CD4-positive, CD25-positive, alpha-beta regulatory T cell (primary cell): ENCODE measurements at places on chromosomes 7 and 10.
A peak's percentile ranks its signal among the peaks of the same experiment; 100 is the strongest.

DNA sequence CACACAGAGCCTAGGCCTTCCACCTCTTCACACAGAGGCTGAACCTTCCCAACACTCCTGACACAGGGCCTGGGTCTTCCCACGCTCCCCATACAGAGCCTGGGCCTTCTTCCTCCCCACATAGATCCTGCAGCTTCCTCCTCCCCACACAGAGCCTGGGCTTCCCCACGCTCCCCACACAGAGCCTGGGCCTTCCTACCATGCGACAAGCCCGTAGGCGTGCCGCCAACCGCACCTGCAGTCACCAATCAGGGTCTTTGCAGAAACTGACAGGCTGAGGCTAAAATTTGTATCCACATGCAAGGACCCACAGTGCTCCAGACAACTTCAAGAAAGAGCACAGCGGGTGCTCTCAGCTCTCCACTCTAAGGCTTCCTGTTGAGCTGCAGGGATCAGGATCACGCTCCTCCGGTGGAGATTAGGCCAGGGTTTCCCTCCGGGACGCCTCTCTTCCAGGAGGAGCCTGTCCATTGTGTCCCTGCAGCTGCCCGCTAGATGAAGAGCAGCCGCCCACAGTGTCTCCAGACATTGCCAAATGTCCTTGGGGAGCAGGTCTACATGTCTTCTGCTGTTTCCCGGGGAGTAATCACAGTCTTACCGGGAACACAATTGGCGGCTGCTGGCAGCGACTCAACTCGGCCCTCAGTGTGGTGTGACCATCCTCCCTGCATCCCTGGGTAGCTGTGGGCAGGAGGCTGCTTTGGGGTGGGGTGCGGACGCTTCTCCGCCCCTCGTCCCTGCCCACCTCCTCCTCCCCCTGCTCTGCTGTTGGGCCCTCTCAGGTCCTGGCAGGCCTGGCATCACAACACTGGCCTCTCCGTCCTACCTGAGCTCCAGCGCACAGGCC is 9.7 kb downstream of the CFAP46 start:
- DNase-seq, result no peak

DNA sequence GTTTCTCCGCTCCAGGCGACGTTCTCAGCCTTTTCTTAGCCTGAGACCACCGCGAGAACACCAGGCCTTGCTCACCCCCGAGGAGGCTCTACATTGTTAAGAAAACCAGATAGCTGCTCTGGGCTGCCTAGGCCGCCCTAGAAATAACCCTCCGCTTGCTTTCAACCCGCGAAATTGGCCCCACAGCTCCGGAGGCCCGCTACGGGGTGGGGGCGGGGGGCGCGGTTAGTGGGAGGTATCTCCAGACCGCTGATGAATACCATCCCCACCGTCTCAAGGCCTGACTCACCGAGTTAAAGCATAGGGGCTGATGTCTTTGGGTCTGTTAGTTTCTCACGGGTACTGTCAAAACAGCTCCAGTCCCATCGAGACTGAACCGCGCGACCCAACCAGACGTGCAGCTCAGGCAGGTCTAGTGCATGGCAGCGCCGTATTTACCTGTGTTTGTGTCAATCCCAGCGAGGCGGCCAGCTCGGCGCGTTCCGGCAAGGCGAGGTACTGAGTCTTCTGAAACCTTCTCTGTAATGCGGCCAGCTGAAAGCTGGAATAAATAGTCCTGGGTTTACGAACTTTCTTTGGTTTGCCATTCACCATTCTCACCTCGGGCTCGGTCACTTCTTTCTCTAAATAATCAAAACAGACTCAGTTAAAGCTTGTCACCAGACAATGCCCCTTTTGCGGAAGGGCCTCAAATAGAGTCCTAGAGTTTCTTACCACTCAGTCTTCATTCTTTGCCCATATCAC is 2.7 kb downstream of the DLX5 start:
- no peak for DNase-seq

- no peak for DNase-seq
Observed at GRCh38 chr10:133185916-133186315, 25.9 kb downstream of the KNDC1 start.

DNA sequence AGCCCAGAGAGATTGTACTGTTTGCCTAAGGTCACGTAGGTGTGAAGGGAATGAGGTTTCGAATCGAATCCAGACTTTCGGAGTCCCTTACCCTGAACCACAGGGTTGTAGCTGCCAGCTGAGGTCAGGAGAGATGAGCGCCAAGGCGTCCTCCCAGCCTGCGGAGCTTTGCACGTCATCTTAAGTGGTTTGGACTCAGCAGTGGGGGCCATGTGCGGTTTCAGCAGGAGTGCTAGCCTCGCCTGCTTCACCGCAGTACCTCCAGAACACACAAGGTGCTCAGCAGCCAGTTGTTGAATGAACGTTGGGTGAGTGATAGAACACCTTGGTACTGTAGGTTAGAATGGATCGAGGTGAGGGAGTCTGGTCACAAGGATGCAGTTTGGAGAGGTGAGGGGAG is 74.9 kb upstream of the PPIF start:
- DNase-seq, result no peak

GRCh38 chr10:850093-850492 is 81.4 kb downstream of the LARP4B start:
- DNase-seq, result no peak

GRCh38 chr10:70271996-70272924 is 11.5 kb downstream of the NPFFR1 start:
- DNase-seq, result no peak

- DNase-seq, result no peak
Observed at GRCh38 chr7:69260023-69260422, 338.3 kb upstream of the AUTS2 start.

- no peak for DNase-seq
Observed at GRCh38 chr10:104052431-104052830, 33.2 kb downstream of the COL17A1 start.

GRCh38 chr7:54354436-54354835 is 187.7 kb upstream of the VSTM2A start:
- no peak for DNase-seq

DNA sequence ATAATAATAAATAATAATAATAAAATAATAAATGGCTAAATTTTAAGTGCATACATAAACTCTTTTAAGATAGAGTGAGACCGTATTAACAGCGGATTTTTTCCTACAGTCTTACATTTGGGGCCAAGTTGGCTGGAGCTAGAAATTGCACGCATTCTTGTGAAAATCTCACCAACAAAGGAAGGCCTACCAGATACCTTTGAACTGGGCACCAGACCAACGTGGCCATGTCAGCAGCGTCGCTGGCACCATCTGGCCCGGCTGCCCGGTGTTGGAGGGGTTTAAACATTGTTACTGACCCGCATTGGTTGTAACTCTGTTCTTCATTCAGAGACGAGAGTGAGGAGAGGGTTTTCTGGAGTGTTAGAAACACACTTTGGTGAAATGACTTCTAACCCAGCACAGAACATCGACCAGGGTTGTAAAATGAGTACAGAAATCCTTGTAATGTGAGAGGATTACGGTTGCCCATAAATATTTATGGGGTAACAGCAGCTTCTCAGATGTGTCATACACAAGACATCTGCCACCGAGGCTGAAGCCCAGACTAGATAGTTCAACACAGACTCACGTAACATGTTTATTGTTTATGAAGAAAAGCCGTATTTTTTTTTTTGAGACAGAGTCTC is 34.6 kb upstream of the UNCX start:
- no peak for DNase-seq

DNA sequence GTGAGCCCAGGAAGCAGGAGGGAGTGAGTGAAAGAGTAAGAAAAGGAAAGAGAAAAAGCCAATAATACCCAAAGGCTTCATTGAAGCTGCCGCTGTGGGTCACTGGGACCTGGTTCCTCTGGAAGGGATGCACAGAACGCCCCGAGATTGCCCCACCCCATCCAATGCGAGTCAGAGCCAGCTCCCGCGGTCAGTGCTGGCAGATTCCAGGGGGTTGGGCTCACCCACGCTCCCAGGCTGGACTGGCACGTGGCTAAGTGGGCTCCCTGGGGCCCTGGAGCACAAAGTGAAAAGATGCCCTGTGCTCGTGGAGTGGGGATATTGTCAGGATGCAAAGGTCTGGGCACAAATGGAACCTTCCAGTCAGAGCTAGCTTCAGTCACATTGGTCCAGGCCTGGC is 117.0 kb downstream of the OAT start:
- no peak for DNase-seq

DNA sequence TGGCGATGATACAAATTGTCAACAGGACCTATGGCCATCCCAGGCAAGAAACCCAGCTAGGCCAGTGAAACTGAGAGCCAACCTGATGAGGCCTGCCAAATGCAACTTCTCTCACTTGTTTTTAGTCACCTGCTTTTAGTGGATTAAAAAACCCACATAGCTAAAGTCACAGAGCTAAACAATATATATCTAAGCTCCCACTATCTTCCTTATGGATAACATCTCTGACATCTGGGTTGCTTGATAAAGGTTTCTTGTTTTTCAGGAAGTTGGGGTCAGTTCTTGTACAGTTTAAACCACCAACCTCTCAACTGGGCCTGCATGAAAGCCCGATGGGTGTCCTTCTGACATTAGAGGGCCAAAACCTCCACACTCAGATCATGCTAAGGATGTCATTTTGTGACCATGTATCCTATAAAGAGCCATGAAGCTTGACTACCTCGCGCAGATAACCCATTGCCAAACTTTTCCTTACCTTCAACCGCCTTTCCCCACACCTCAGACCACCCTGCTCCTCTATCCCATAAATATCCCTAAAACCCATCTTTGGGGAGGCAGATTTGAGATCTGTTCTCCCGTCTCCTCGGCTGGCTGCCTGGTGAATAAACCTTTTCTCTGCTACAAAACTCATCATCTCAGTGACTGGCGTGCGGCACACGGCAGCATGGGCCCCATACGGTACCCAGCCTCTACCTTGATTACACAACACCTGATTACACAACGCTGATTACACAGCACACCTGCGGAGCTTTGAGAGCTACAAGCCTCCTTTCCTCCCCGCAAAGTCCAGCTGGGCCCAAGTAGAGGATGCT is 797 bp upstream of the STMP1 start:
- DNase-seq, result no peak

- DNase-seq, result no peak
Observed at GRCh38 chr7:135111379-135111778, 36.5 kb upstream of the TMEM140 start.

- no peak for DNase-seq
Observed at GRCh38 chr7:133299676-133300075, 46.8 kb downstream of the EXOC4 start.

DNA sequence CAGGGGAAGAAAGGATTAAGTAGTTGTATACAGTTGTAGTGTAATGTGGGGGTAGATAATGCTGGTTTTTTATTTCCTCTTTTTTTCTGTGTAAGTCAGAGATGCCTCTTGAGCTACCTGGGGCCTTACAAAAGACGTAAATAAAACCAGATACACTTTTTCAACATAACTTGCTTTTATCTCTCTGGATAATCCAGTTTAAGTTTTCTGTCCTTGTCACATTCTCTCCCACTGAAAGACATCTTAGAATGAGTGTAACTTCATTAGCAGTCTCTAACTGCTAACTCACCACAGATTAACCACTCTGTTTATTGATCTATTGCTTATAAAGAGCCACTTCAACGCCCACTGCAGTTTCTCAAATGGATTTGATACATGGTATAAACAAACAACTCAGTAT is 64.1 kb upstream of the LRRN3 start:
- DNase-seq, result no peak

GRCh38 chr7:151085691-151086620 is at the start of gene AGAP3:
TSS of gene AGAP3 (plus strand) at chr7:151086475. CDS start at chr7:151086742, 267 bp downstream.
- DNase-seq, result peak; percentile 44

- no peak for DNase-seq
Observed at GRCh38 chr10:78899098-78899754, 169.5 kb upstream of the ZMIZ1 start.

GRCh38 chr10:125064681-125065492 is 95.5 kb downstream of the CTBP2 start:
- no peak for DNase-seq

GRCh38 chr10:16814012-16814411 is 3.2 kb downstream of the RSU1 start:
- DNase-seq, result no peak

GRCh38 chr10:29613791-29614190 is 21.0 kb downstream of the SVIL start:
- DNase-seq, result no peak

- no peak for DNase-seq
Observed at GRCh38 chr7:28481091-28481926, 69.0 kb downstream of the CREB5 start.

- DNase-seq, result no peak
Observed at GRCh38 chr10:1665681-1666080, 71.6 kb downstream of the ADARB2 start.

- DNase-seq, result no peak
Observed at GRCh38 chr7:7895754-7896153, 72.8 kb upstream of the GLCCI1 start.

- DNase-seq, result no peak
Observed at GRCh38 chr10:46069771-46070463, 23.8 kb upstream of the MSMB start.

GRCh38 chr7:73809467-73809951 is 21.3 kb upstream of the CLDN4 start:
- DNase-seq, result no peak

- no peak for DNase-seq
Observed at GRCh38 chr10:107727767-107728317, 563.3 kb upstream of the SORCS1 start.

DNA sequence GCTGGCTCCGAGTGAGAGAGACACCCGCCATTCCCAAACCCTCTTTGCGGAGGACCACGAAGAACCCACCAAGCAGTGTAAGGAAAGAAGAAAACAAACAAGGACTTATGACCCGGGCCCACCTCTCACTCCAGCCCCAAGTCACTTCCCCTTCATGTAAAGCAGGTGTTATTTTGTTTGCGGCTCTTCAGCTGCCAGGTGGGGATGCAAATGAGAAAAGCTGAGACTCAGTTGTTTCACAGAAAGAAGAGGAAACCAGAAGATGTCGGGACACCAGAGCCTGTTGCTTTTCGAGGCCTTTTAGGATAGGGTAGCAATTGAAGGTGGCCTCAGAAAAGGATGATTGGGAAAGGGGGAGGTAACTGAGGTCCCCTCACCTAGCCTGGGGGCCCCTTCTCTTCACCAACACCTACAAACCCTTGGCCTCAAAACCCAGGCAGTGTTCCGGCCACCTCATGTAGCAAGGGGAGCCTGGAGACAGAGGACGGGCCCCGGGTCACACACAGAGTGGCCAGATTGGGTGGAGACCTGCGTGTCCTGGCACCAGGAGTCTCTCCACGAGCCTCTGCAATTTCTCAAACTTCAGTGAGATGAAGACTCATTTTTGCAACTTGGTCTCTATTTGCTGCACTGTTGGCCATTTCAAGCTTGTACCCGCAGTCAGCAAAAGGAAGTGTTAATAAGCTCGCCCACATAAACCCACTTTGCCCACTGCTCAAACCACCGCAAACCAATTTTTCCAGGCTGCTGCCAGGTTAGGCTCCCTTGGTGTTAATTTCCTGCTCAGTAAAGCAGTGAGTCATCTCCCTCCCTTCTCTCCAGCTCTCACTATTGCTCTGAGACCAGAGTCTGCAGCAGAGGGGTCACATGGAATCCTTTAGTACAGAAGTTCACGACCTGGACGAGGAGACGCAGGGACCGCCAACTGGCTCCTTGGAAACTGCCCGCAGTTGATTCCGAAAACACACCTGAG is 45.5 kb downstream of the AOC1 start:
- DNase-seq, result no peak
